ENCODE measurements at places on chromosomes 11 and 22. TPM values are rescaled to one million over a fixed set of nuclear protein-coding genes. Genes with fewer than 3 reads are reported as not detected.

The DLG2 gene
- total RNA-seq = 0.20 TPM

The MS4A3 gene
- total RNA-seq = not detected

The C11orf87 gene
- total RNA-seq = 0.01 TPM

The NAALAD2 gene
- 0.03 TPM for total RNA-seq

The OR6A2 gene
- not detected for total RNA-seq

The GAS2 gene
- total RNA-seq = 0.77 TPM
